ENCODE measurements at places on chromosomes 12 and 14.

GRCh38 chr12:22050078-22050477 is 4.1 kb downstream of the CMAS start:
- DNase-seq: no peak

DNA sequence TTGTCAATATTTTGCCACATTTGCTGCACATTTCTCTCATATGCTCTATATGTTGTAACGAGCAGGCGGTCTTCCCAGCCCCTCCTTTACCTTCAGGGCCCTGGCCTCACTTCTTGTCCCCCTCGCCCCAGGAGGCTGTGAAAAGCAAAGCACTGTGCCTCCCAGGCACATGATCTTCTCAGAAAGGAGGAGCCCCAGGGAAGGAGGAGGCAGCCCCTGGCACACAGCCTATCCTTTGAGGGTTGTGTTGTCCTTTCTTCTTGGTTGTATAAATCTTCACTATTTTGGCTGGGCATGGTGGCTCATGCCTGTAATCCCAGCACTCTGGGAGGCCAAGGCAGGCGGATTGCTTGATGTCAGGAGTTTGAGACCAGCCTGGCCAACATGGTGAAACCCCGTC is 77.0 kb downstream of the PPP2R5C start:
- no peak for DNase-seq

DNA sequence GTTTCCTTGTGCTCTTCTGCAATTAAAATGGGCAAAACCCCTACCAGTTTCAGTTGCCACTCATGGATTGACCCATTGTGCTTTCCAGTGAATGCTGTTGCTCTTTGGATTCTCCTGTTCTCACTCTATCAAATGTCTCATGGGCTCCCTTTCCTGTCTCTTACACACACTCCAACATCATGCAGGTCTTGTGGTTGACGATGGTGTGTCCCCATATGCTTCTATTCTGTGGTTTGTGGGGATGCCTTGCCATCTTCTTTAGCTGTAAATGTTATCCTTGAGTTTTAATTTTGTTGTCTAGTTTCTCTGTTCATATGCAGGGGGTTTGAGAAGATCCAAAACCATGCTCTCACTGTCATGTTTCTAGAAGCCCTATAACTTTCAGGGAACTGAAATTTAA is 31.9 kb upstream of the FBXO34 start:
- DNase-seq: no peak

DNA sequence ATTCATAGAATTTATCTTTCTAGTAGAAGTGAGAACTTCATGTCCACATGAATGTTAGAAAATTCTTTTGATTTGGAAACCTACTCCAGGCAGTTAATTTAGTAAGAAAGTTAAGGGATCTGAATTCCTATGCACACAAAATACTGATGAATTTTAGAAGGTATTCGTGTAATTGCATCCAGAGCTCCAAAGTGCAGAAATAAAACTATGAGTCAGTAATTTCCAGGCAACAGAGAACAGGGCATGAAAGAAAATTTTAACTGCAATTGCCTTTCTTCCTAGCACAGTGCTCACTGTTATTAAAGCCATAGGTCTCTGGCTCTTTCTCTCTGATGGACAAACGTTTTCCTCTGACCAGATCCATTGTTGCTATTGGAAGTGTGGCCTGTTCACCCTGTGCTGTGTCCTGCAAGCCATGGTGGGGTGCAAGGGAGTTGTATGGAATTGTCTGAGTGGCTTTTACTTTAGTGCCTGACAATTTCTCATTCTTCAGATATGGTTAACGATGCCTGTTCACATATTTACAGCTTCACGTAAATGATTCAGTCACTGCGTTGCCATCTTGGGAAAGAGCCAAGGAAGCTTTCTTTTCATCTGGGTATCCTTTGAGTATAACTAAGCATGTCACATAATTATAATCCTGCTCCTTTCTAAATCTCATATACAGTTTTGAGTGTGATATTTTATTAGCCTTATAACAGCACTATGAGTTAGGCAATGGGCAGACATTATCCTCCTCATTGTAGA is 145.1 kb downstream of the ACSS3 start:
- no peak for DNase-seq

- no peak for DNase-seq
These were observed 592 bp upstream of the USP15 start for GRCh38 chr12:62259631-62259992.

DNA sequence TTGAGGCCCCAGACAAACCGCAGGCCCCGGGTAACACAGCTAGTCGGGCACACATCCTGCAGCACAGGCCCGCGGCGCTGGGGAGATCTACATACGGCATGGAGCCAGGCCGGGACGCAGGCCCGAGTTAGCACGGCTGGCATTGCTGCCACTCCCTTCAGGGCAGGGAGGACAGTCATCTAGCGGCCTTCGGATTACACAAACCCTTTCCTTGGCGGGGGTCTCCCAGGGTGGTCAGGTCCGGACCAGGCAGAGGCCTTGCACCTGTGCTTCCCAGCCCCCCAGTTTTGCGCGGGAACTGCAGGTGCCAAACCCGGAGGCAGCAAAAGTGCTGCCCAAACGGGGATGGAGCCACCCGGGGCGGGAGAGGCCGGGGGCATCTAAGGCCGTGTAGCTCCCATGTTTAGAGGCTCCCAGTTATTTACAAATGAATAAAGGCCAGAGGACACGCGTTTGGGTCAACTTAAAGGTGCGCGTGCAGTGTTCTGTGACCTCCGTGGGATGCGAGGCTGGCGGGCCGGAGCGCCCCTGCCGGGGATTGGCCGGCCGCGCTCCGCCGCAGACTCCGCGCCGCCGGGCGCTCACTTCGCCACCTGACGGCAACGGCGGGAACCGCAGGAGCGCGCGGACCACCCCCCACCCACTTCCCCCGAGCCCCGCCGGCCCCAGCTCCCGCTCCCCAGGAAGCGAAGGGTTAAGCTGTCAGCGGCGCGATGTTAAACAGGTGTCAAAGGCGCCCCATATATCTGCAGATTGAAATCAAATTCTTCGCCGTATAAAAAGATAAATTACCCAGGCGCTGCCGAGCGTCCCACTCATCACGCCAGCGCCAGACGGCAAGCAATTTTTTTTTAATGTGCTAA is 18.1 kb downstream of the VSX2 start:
- peak; percentile 59 for DNase-seq

DNA sequence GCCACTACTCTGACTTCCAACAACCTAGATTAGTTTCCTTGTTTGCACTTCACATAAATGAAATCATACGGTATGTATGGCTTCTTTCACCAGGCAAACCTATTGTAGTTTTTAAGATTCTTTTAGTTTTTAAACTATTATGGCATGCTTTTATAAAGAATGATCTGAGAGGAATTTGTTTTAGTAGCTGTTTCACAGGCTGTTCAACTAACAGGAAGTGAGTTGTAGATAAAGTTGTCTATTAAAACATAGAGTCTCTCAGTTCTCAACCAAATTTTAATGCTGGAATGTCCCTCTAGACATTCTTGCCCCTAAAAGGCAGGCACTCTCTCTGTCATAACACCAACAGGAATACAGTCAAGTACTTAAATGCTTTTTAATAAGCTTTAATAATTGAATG is 102.7 kb upstream of the DACT1 start:
- no peak for DNase-seq

- no peak for DNase-seq
These were observed 16.0 kb upstream of the LRP6 start for GRCh38 chr12:12282761-12283425.

DNA sequence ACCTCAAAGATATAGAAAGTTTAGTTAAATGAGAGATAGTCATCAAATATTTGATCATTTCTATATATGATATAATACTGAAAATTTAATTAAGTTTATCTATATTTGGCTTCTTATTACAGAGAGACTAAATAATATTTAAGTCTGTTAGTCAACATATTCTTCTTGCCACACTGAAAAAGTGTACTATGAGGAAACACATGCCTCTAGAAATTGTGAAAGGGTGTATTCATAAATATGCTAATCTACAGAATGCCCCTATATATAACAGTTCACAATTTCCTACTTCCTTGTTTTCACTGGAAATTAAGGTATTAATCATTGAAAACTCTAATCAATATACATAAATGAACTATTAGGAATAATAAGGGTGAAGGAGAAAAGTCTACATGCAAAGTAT is 31.4 kb upstream of the ETV6 start:
- no peak for DNase-seq

DNA sequence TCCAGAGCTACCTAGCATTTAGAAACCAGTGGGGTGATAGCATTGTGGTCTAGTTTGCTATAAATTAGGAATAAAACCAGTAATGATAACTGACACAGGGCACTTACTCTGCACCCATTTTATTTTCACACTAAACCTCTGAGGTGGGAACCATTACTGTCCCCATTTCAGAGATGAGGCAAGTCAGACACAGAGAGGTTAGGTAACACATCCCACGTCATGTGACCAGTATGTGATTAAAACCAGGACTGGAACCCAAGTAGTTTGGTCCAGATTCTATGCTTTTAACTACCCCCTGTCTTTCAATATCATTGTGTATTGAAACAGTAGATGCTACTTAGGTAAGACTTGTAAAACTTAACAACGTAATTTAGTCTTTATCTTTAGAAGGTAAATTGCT is 110.2 kb downstream of the PLXNC1 start:
- DNase-seq: no peak
